ENCODE measurements at places on chromosomes 12 and 14.

- no peak for DNase-seq
Observed at GRCh38 chr12:130427381-130427887, 89.7 kb downstream of the PIWIL1 start.

DNA sequence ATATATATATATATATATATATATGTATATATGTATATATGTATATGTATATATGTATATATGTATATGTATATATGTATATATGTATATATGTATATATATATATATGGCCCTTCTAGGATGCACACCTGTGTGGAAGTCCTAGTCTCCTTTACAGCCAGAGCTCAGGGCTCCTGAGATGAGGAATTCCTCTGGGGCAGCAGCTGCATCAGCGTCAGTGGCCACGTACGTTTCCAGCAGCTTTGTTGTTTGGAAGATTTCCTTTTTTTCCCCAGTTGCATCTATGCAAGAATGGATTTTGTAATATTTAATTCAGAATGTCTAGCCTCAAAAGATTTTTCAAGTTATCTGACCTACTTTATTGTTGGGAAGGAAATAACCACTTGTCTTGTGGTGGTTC lies 68.6 kb downstream of the TNFAIP2 start:
- no peak for DNase-seq

DNA sequence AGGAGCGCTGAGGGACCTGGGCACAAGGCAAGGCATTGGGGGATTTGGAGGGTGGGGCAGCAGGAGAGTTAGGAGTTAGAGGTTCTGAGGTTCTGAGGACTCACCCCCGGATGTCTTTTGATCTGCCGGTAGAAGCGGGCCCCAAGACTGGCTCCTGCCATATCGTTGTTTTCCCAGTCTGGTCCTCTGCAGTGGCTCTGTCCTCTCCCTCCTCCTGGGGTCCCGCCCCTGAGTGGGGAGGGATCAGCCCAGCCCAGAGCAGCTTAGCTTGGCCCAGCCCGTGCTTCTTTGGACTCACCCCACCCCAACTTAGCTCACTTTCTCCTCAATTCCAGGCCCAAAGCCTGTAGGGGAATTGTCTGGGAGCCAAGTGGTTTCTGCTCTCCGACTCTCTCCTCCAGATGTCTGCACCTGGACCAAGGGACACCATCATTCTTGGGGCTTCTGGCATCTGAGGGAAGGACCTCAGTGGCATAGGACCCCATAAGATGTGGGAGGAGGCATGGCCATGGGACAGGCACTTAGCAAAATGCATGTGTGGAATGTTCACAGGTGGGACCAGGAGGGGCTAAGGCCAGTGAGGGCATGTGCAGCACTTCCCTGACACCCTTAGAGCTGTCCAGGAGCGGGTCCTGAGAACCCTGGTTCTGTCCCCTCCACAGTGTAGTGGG lies 7.5 kb downstream of the SHMT2 start:
- DNase-seq = no peak

- DNase-seq = no peak
Observed at GRCh38 chr14:57383125-57383745, 7.2 kb upstream of the NAA30 start.

GRCh38 chr14:64885559-64885958 lies 5.9 kb upstream of the SPTB start:
- DNase-seq = no peak

DNA sequence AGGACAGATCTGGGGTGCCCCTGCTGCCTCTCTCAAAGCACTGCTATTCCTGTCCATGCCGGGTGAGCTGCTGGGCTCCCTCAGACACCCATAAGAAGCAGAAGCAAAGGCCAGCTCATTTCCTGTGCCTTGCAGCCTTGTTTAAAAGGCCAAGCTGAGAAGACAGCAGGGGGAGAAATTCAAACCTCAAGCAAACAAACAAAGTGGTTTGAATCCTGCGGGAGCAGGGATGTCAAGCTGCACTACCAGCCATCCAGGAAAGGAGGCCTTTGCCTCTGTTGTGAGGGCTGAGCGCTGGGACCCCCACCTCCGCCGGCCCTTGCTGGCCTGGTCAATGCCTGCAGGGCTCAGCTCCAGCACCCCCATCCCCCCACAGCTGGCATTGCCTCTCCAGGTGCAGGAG lies 176.5 kb downstream of the PIWIL1 start:
- no peak for DNase-seq

- DNase-seq = no peak
Observed at GRCh38 chr12:106137530-106138356, 1.0 kb downstream of the NUAK1 start.

DNA sequence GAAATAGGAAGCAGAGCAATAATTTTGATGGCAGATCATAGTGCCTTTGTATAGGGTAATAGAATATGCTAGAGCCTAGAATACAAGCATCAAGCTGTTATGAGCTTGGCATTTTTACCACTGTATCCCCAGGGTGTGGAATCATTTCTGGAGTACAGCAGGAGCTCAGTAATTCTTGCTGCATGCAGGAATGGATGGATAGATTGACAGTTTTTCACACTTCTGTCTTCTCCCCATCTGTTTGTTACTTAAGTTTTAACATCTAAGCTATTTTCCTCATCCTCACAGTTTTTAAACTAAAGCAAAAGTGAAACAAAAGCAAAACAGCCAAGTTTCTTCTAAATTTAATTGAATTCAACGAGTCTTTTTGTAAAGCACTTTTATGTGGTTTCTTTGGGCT lies 32.6 kb downstream of the ALG10 start:
- DNase-seq = no peak

DNA sequence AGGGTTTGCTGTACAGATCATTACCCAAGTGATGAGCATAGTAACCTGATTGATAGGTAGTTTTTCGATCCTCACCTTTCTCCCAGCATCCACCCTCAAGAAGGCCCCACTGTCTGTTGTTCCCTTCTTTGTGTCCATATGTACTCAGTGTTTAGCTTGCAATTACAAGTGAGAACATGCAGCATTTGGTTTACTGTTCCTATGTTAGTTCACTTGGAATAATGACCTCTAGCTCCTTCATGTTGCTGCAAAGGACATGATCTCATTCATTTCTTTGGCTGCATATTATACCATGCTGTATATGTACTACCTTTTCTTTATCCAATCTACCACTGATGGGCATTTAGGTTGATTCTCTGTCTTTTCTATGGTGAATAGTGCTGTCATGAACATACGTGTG lies 181.6 kb upstream of the FOXG1 start:
- DNase-seq = no peak

DNA sequence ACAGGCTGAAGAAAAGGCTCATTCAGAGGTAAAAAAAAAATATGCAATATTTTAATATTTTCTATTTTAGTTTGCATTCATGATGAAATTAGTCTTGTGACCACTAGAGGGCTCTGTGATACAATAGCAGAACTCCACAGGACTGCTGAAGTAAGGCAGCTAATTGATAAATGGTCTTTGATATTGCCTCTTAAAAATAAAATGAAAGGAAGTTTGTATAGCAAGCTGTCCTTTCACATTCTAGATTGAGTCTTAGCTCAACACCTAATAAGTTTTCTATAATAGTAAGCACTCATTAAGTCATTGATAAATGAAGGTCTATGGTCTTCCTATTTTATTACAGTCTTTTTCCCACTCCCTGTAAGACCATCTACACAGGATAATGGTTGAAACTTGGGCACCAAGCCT lies 315.7 kb downstream of the NAV3 start:
- DNase-seq = no peak

- DNase-seq = peak; percentile 75
Observed at GRCh38 chr12:49763006-49763591, 21.7 kb downstream of the TMBIM6 start.

DNA sequence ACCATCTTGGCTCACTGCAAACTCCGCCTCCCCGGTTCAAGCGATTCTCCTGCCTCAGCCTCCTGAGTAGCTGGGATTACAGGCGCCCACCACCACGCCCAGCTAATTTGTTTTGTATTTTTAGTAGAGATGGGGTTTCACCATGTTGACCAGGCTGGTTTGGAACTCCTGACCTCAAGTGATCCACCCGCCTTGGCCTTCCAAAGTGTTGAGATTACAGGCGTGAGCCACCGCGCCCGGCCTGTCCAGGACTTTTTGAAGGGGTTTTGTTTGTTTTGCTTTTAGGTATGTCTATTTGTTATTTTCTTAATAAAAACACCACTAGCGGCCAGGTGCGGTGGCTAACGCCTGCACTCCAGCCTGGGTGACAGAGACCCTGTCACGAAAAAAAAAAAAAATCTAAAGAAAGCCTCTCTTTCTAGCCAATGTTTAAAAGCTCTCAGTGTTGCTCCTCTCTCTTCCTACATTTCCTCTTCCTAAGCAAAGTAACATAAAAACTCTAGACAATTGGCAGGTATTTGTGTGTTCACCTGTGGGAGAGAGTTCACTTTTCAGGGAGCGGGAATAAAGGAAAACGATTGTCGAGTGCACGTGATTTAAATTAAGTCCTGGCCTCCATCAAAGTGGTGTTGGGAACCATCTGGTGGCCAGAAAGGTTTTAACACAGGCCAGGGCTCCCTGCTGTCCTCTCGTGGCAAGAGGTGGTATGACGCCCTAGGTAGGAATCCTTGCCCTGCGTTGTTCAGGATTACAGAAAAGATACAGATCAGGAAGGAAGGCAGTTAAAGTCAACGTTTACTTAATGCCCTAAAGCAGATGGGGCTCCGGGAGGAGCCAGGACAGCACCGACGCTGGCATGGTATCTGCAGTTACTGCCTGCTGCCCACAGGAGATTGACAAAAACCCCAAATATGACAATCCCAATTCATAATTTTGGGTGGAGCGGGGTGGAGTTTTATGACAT lies 36.2 kb upstream of the ATP23 start:
- DNase-seq = peak; percentile 85

GRCh38 chr14:32201816-32202490 lies at the start of gene RNU6-7:
TSS of gene RNU6-7 (plus strand) at chr14:32202045.
- peak; percentile 36 for DNase-seq

DNA sequence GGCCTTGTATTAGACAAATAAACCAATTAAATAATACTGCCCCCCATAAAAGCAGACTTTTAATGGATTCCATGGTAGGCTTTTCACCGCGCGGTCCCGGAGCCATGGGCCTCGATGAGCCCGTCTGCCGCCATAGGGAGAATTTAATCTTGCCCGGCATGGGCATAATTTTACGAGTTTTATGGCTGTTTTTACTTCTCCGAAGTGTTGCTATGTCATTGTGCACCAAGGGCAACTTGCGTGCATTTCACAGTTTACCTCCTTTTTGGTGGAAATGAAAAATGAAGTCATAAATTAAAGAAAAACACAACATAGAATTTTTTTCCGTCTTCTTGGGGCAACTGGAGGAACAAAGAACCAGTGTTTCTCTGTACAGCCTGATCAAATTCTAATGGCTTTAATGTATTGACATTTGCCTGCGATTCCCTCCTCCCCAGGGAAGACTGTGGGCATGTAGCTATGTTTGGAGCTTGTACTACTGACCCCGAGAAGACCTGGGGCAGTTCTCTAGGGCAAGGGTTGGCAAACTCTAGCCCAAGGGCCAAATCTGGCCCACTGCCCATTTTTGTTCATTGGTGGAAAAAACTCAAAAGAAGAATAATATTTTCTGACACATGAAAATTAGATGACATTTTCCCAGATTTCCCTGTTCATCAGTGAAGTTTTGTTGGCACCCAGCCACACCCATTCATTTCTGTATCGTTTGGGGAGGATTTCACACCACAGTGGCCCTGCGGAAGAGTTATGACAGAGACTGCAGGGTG lies 142.7 kb downstream of the CHST11 start:
- no peak for DNase-seq

GRCh38 chr12:83468988-83469908 lies 782.5 kb downstream of the TMTC2 start:
- no peak for DNase-seq

DNA sequence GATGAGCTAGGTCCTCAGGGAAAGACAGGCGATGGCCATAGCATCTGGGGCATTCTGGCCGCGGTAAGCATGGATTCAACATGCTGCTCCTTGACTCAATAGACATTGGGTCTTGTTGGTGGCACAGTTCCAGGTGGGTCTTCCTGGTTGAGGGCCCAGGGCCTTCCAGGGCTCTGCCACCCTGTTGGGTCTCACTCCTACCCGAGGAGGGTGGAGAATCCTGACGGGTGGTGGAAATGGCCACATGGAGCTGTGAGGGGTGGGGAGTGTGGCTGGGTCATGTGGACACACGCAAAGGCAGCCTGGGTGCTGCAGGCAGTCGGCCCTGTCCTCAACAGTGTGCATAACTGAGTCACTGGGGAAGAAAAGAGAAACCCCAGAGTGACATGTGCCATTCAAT lies 148.1 kb downstream of the KIF26A start:
- no peak for DNase-seq

GRCh38 chr14:101595887-101596721 lies 34.8 kb downstream of the DIO3 start:
- DNase-seq = no peak

DNA sequence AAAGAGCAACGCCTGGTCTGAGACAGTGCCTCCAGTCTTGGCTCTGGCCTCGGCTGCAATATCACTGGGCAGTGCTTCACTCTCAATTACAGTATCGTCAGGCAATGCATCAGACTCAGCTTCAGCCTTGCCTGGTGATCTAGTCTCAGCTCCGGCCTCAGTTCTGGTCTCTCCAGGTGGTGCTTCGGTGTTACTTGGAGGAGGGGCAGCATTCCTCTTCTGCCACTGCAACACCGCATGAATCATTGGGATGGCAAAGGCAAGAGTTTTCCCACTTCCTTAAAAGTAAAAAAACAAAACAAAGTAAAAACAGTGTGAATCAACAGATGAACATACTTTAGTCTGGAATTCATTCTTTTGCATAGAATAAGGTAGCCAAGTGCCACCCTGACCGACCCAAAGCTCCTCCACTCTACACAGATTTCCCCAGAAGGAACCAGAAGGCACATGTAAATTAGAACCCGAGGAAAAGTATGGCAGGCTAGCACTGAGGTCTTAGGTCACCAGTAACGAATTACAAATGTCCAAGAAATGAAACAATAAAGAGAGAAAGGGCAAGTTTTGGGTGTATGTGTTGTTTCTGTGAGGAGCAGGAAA lies 18.6 kb downstream of the DDX24 start:
- DNase-seq = no peak

DNA sequence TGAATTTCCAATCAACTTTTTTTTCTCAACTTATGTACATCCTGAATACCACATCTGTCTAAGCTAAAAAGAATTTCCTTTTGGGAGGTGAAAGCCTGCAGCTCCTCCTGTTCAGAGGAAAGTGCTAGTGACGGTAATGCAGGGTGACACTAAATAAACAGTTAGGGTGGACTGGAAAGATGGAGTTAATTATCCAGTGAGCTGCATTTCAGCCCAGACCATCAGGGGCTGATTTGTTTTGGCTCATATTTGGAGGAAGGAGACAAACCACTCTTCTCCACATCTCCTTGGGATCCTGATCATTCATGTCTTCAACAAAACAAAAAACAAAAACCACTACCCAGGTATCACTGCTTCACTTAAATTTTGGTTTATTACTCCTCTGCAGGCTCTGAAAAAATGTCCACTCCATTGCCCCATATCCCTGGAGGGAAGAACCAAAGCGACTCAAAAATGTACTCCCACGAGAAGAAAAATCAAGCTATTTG lies 5.1 kb upstream of the SIX1 start:
- no peak for DNase-seq

Measured in activated T-cell treated with anti-CD3 and anti-CD28 coated beads for 4 hours (primary cell).